SK-N-MC (cell line): ENCODE measurements at places on chromosomes 16 and 17.

DNA sequence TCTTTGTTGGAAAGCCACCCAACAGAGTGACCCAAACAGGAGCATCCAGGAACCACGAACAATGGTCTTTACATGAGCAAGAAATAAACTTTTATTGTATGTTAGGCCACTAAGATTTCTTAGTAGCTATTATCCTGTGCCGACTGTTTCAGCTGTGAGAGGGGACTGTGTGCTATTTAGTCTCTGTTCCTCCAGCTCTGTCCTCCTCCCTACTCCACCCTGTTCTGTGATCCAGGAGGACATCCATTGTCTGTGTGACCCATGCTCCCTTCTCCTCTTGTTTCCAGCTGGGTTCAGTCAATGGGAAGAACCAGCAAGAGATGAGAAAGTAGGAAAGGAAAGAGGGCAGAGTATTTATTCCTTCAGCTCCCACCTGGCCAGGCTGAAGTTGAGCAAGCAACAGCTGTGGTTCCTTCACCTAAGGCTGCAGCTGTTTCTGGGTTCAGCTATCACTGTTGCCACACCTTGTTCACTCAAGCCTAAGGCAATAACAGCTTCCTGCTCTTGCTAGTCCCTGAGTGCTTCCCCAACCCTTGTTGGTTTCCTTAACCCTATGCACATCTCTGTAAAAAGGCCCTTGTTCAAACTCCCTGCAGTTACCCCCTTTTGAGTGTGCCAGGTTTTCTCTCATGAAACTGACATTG is 14.9 kb upstream of the B4GALNT2 start:
- no peak for DNase-seq

DNA sequence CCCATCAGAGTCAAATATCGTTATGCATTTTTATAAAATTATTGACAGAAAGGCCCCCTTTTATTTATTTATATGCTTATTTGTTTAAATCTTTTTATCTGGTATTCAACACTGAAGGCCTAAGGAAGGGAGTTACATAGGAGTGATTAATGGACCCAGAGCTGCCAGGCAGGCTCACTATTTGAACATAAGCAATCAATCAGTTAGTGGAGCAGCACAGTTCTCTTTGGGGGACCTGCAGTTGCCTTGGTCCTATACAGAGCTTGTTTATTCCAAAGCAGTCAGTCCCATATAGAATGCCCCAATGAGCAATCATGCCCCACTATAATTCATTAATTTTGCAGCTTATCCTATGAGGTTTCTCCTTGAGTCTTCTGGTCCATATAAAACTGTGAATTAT is 389.4 kb upstream of the GOT2 start:
- no peak for DNase-seq

DNA sequence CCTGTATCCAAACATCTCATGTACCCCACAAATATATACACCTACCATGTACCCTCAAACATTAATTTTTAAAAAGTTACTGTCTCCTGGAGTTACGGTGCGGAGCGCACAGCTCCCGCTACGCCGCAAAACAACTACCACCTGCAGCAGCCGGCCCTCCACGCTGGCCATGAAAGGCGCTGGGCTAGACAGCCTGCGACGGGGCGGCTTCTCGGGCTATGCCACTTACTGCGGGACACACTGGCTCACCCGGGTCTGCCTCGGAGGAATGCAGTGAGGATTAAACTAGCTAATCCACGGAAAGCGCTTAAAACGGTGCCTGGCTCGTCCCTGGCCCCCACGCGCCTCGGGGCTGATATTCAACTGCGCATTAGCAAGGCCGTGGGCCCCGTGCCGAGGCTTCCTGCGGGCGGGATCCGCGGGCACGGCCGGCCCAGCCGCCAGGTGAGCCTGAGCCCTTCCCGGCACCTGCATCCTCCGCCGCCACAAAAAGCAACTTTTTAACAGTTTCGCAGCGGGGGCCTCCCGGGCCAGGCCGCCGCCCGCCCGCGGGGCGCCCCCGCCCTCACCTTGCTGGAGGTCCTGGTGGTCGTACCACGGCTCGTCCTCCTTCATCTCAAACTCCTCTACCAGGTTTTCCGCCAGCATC is 633 bp downstream of the CDR2 start:
- no peak for DNase-seq

DNA sequence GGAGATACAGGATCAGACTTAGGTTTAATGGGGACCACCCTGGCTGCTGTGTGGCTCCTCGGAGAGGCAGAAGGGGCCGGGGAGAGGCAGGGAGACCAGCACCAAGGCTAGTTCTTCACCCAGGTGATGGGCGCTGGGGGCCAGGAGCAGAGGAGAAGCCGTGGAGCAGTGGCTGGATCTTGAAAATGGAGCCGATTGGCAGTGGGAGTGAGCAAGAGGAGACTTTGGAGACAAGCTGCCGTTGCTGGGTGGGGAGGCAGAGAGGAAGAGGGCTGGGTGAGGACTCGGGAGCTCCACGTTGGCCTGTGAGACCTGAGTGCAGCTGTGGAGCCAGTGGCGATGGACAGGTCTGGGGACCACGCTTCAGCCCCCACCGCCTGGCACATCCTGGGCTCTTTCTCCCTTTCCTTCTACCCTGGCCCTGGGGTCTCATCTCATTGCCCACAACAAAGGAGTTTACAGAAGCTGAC is 9.0 kb downstream of the RAB11FIP4 start:
- no peak for DNase-seq

GRCh38 chr16:65044873-65045272 is 77.0 kb downstream of the CDH11 start:
- DNase-seq = no peak

GRCh38 chr17:15346066-15346595 is 4.7 kb upstream of the TEKT3 start:
- no peak for DNase-seq
